ENCODE measurements at places on chromosomes 5 and 9.

DNA sequence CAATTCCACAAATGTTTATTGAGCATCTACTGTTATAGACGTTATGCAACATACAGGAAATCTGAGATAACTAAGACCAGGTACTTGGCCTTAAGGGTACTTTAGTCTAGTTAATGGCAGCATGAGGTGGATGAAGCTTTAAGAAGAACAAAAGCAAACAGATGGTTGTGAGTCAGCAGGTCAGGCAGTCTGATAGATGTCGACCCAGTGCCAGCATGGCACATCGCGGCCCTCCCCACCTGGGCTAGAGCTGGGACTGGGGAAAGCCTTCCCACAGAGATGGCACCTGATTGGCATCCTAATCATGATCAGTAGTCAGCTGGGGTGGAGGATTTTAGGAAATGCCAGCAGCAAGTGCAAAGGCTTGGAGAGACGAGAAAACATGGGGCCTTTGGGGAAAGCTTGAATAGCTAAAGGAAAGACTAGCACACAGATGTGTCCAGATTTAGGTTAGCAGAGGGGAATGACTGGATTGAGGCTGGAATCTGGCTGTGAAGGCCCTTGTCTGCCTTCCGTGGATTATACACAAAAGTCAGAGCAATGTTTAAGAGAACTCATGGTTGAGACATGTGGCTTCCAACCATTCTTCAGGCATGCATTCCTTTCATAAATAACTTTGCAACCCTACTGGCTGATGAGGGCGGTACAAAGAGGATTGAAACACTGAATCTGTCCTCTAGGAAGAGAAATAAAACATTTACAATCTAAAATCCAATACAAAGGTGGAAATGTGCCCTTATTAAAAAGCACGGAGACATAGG is 395.4 kb upstream of the WWC1 start:
- DNase-seq, result no peak

- DNase-seq, result no peak
These were observed 140.1 kb downstream of the GRIA1 start for GRCh38 chr5:153630546-153630945.

DNA sequence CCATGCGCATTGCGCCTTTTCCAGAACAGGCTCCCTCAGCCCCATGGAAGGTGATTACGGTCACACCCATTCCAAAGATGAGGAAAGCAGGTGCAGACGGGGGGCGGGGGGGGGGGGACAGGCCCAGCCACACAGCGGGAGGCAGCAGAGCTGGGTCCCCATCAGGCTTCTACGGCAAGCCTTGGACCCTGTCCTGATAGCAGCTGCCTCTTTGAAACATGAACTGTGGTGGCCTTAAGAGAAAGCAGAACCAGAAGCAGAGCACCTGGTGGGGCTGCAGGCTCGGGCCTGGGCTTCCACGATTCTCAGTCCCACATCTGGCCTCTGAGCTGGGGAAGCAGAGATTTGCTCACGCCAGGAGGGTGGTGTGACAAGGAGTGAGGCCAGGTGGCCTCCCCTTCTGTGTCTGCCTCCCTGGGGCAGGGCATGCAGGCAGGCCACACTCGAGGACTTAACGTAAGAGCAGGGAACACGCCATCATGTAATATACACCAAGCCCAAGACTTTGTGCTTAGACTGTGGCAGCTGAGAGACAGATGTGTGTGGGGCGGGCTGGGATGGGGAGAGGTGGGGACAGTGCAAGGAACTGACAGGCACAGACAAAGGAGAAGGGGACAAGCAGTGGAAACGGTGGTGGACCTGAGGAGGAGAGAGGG is 14.2 kb upstream of the PHYKPL start:
- no peak for DNase-seq

- no peak for DNase-seq
These were observed 139.8 kb upstream of the COL5A1 start for GRCh38 chr9:134501761-134502265.

DNA sequence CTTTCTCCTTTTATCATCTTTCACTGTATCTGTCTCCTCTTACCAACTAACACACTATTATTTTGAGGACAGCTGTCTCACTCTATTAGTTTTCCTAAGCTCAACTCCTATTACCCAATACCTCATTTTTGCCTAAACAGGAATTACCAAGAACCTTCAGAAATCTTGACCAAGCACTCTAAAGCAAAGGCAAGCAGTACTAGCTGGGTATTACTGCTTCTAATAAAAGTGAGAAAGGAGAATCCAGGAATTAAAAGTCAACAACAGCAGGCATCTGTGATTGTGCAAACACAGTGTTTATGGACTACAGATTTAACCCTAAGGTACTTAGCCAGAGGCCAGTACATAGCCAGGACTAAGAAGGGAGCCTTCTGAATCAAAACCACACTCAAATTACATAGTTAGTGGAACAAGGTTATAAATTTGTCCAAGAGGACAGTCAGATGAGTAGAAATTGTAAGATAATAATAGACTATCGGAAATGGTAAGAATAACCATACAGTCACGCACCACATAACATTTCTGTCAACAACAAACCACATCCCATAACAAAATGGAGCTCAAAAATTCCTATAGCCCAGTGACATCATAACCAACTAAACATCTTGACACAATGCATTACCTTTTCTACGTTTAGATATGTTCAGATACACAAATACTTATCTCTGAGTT is 8.3 kb downstream of the RFX3 start:
- DNase-seq, result no peak

DNA sequence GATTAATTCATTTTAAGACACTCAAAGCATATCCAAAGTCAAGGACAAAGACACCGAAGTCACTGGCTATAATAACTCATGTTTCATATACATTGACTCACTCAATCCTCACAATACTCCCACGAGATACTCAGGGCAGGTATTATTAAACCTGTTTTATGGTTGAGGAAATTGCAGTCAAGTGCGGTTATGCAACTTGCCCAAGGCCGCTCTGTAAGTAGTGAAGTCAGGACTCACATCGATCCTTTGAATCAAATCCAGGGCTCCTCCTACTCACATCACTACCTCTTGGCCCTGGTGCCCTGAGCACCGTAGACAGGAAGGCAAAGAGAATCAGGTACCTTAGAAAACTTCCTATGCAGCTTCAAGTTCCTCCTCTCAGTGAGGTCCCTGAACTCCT is 87.8 kb upstream of the APC start:
- no peak for DNase-seq

DNA sequence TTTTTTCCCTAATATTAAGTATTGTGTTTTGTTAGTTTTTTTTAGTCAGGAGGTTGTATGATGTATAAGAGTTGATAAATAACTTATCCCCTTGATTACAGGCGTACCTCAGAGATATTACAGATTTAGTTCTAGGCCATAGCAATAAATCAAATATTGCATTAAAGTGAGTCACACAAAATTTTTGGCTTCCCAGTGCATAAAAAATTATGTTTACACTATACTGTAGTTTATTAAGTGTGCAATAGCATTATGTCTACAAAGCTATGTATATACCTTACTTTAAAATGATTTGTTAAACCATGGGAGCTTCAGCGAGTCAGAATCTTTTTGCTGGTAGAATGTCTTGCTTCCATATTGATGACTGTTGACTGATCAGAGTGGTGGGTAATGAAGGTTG is 1180.6 kb upstream of the CDH18 start:
- no peak for DNase-seq

GRCh38 chr5:60287174-60287771 is 393.7 kb upstream of the PDE4D start:
- DNase-seq, result peak; percentile 18

DNA sequence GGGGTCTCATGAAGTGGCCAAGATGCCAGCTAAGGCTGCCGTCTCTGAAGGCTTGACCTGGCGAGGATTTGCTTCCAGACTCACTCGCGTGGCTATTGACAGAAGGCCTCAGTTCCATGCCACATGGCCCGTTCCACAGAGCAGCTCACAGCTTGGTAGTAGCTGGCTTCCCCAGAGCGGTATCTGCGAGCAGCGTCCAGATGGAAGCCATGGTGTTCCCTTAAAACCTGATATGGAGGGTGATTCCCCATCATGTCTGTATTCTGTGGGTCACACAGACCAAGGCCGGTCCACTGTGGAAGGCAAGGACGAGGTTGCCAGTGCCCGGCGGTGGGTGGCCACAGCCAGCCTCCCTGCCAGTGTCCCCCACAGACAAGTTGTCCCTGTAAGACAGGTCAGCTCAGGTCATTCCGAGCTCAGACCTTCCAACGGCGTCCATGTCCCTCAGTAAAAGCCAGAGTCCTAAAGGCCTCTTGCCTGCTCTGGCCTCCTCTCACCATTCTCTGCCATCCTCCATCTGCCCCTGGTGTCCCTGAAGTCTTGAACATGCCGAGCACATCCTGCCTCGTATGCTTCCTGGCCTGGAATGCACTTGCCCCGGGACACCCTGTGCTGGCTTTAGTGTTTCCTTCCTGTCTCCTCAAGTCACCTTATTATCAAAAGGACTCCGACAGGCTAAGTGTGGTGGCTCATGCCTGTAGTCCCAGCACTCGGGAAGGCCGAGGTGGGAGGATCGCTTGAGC is 61.3 kb upstream of the LRRTM2 start:
- DNase-seq, result no peak

- DNase-seq, result peak; percentile 62
These were observed 19.3 kb downstream of the RFK start for GRCh38 chr9:76374783-76375559.

- no peak for DNase-seq
These were observed 166.3 kb upstream of the KIF2A start for GRCh38 chr5:62139741-62140140.

GRCh38 chr5:86981898-86982297 is 285.8 kb upstream of the RASA1 start:
- DNase-seq, result no peak

DNA sequence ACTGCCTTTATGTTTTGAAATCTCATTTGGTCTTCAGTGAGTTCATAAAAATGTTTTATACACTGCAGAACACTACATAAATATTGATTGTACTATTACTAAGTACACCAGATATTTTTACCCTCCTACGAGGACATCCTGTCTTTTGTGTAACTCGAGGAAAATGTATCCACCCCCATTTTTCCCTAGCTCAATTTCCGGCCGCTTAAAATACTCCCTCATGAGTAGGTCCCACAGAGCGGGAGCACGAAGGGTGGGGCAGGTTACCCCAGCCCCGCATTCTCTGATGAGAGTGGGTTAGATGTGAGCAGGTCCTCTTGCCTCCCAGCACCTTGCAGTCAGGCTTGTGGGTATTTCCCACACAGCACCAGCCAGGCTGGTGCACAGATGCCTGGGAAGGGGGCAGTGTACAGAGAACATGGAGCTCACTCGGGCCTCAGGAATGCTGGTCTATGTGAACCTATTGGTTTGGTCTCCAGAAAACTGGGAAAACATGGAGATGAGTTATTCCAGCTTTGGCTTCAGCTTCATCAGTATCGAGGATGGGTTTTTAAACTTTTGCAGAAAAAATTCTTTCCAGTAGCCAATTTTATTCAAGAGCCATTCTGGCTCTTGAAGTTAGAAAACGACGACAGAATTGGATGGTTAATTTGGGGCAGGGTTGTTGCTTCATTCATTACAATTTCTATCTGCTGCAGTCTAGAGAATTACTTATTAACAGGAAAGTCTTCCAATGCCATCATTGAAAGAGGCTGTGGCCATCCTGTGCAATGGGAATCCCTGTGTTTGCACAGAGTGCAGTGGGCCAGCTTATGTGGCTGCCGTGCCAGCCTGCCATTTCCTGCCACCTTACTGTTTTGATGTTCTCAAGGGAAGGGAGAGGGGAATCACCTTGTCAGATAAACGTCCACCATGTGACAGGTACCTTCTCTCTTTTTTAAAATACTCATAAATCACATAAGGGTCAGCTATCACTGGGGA is 73.2 kb downstream of the WDR41 start:
- no peak for DNase-seq

- DNase-seq, result no peak
These were observed 31.0 kb upstream of the FSD1L start for GRCh38 chr9:105416840-105417239.

- peak; percentile 89 for DNase-seq
These were observed 102.6 kb upstream of the COL5A1 start for GRCh38 chr9:134538856-134539566.

DNA sequence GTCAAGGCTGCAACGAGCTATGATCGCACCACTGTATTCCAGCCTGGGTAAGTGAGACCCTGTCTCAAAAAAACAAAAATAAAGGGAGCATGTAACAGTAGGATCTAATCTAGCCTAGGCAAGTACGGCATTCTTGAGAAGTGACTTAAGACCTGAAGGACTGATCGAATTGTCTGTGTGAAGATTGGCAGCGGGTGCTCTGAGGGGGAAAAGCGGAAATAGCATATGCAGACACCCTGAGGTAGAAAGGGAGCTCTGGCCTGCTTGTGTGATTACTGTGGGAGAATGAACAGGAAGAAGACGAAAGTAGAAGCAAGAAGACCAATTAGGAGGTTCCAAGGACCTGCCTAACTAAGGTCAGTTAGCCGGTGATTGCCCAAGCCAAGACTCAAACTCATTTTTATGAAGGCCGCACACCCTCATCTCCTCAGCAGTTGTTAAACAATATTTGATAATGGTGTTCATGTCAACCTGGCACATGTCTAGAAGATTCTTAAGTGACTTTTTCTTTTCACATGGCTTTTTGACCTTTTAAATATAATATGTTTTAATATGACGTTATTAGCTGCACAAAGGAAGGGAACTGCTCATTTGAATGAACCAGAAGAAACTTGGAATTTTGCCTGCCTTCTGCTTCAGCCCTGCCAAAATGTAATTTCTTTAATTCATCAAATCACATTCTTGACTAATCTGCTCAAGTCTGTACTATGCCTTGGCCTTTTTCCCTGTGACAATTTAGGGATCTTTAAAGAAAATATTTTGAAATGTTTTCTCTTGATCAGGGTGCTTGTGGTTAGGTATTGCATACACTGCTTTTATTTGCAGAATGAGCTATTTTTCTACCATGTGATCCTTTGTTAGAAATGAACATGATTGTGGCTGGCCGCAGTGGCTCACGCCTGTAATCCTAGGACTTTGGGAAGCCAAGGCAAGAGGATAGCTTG is 289.2 kb upstream of the DMRT1 start:
- DNase-seq, result peak; percentile 42
